ENCODE measurements at places on chromosomes 1 and 21.
A peak's percentile ranks its signal among the peaks of the same experiment; 100 is the strongest.

DNA sequence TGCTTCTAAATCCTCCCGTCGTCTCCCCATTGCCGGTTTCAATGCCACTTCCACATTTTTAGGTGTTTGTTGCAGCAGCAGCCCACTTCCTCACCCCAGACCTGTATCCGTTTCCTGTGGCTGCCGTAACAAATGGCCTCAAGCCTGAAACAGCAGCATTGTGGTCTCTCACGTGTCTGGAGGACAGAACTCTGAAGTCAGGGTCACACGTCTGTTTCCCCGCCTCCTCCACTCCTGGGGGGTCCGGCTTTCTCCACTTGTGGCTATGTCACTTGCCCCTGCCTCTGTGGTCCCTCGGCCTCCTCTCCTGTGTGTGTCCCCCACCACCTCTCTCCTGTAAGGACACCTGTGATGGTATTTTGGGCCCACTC, 21.8 kb downstream of the TRPM2 start:
- DNase-seq, result no peak

GRCh38 chr21:43278766-43279577, 110.2 kb downstream of the CRYAA start:
- no peak for DNase-seq

GRCh38 chr1:15029036-15029435, 124.5 kb upstream of the TMEM51 start:
- DNase-seq, result no peak

GRCh38 chr1:43750083-43750482, 42.7 kb downstream of the ST3GAL3 start:
- no peak for DNase-seq

- no peak for DNase-seq
Measured at GRCh38 chr1:15961492-15961891, 14.4 kb downstream of the ZBTB17 start.

GRCh38 chr1:112794654-112795239, 79.6 kb upstream of the PPM1J start:
- no peak for DNase-seq

DNA sequence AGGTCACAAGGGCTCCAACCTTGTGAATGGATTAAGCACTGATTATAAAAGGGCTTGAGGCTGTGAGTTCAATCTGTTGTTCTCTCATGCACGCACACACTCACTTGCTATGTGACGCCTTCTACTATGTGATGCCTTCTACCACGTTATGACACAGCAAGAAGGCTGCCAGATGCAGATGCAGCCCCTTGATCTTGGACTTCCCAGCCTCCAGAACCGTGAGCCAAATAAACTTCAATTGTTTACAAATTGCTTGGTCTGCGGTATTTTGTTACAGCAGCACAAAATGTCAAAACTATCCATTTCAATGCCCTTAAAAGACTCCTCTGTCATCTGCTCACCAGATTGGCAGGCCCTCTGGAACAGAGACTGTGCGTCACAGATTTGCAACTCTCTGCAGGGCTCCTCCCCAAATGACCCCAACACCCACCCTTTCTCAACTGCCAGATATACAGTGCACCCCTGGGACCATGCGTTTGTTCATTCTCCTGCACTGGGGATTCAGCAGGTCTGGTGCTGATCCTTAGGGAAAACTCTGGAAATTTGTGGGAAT, 47.8 kb upstream of the KANK4 start:
- DNase-seq, result no peak

GRCh38 chr1:65425697-65426096, 5.2 kb downstream of the LEPR start:
- DNase-seq, result no peak

DNA sequence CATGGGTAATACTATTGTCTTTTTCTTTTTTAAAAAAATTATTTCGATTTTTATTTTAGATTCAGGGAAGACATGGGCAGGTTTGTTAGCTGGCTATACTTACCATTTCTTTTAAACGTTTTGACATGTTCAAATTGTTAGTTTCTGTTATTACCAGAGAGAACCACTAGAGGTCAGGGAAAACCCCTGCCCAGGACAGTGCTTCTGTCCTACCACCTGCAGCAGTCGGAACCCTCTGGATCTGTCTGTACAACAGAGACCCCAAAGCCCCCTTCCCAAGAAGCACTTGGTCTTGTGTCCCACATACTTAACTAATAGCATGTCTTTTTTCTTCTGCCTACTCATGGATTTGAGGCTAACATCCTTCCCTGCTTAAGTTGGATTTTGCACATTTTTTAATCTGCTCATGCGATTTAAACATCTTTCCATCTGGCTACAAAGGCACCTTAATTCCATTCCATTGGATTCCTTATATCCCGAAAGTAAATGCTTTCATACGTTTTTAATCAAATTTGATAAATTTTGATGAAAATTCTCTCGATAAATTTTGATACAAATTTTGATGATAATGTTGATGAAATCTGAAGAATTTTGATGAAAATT, 10.0 kb upstream of the C1orf115 start:
- DNase-seq, result no peak

- no peak for DNase-seq
Measured at GRCh38 chr1:219184337-219184736, 10.7 kb downstream of the LYPLAL1 start.

GRCh38 chr1:154571964-154572288, 4.3 kb downstream of the CHRNB2 start:
- DNase-seq, result no peak

- DNase-seq, result no peak
Measured at GRCh38 chr21:29201186-29201585, 70.7 kb downstream of the MAP3K7CL start.

DNA sequence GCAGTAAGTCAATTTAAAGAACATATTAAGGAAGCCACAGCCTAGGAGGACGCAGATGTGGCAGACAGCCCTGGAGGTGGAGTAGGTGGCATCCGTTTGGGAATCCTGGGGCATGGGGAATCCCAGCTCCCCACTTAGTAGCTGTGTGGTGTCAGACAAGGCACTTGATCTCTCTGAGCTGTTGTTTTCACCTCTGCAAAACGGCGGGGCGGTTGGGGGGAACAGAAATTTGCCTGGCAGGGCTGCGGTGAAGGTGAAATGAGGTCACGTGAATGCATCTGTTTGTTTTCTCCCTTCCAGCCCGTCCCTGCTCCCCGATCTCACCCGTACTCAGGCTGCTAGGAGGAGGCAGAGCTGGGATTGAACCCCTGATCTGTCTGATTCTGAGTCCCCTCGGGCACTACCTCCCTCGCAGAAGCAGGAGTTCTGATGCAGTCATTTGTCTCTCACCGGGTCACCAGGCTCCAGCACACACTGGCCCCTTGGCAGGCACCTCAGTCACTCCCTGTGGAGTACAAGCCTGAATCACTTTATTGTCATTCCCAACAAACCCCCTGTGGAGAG, 2.2 kb upstream of the LAPTM5 start:
- no peak for DNase-seq

DNA sequence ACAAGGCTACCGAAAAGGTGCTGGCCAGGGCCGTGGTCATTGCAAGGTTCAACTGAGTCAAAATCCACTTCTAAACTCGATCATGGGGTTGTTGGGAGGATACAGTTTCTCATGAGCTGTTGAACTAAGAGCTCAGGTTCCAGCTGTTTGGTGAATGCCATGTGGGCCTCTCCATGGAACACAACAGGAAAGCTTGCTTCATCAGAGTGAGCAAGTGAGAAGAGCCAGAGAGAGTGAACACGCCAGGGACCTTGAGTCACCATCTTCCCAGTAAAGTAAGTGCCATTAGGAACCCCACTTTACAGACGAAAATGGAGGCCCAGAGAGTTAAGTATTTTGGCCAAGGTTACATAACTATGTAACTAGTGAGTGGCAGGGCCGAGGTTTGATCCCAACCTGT, 475.1 kb upstream of the VAMP3 start:
- no peak for DNase-seq

DNA sequence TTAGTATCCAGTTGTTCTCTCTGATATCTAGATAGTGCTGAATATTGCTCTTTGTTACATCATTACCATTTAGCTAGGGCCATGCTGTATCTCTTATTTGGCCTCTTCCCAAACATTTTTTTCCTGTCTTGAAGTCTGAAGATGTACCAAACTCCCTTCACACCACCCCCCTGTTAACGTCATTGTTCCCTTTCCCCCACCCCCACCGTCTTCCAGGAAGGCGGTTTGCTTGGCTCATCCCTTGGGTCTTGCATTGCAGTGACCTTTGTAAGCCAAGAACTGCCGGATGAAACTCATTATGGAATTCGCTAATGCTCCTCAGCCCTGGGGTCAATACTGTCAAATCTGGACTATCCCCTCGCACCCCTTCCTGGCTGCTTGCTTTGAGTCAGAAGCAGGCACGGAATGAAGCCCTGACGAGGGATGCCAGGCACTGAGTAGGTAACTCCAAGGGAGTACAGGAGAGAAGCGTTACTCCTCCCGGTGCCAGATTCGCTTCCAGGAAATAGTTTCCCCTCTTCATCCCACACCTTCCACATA, 283.1 kb downstream of the TM2D1 start:
- no peak for DNase-seq

DNA sequence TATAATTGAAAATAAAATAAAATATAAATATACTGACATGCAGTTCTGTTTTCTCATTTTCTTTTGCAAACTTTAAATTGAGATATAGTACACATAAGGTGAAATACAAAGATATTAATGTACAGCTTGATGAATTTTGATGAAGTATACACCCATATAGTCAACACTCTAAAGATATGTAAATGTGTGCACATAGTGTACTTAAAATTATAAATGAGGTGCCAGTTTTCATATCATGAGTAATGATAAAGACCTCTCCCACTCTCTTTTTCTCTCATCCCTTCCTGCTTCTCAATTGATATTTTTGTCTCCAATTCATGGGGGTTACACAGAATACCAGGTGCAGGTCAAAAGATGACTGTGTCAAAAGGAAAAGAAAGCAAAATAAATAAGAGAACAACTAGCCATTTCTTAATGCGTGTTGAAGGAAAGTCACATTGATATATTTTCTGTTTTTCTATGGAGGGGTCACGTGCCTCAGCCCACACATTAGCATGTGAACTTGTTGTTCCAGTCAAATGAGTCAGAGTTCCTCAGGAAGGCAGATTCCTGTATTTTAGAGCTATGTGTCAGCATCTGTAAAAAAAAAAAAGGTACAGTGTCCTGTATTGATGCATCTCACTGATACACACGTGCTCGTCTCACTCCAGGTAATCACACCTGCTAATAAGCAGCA, 64.3 kb upstream of the HOOK1 start:
- peak; percentile 67 for DNase-seq

GRCh38 chr1:200179781-200180160, 152.3 kb downstream of the NR5A2 start:
- DNase-seq, result no peak

GRCh38 chr1:25033828-25034705, 104.0 kb upstream of the RUNX3 start:
- DNase-seq, result no peak

GRCh38 chr1:204390751-204391466, 20.7 kb downstream of the PPP1R15B start:
- DNase-seq, result no peak

- DNase-seq, result no peak
Measured at GRCh38 chr1:118481126-118481525, 296.1 kb upstream of the SPAG17 start.

DNA sequence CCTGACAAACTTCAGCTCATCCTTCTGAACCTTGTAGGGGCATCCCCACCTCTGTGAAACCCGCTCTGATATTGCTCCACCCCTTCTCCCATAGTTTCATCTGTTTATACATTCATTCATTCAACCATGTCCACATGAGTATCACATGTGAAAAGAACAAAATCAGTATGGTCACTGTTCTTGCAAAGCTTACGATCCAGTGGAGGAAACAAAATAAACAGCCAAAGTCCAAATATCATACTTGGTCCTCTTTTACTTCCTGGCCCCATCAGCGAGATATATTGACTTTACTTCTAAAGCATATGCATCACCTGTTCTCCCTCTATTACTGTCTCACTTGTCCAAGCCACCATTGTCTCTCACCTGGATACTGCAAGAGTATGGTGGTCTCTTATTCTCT, 35.6 kb downstream of the C8A start:
- no peak for DNase-seq

DNA sequence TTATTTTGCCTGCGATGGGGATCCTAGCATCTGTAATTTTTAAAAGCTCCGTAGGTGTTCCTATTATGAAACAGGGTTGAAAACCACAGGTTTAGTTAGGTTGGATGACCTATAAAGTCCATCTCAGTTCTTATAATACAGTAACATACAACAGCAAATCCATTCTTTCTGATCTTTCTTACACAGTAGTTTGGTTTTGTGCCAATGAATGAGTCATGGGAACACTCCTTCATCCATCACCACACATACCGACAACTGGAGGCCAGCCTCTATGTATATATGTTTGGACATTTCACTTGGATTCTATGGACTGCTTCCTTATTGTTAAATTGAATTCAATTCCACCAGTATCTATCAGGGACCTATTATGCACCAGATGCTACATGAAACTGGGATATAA, 118.4 kb upstream of the L1TD1 start:
- DNase-seq, result no peak

DNA sequence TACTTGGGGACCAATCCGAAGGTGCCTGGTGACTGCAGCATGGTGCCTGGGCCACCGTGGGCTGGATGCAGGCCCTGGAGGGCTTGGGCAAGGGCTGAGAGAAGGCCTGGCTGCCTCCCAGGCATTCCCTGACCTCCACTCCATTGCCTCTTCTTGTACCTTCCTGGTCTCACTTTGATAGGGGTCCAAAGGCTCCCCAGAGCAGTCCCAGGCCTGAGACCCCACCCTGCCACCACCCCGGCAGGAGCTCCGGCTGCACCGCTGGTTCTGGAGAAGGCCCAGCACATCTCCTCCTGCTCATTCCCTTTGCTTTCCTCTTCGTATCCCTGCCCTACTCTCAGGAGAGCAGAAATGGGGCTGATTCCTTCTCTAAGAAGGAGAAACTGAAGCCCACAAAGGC, 133.3 kb upstream of the IPO9 start:
- DNase-seq, result no peak

GRCh38 chr1:113991467-113991997, 12.3 kb downstream of the OLFML3 start:
- no peak for DNase-seq

DNA sequence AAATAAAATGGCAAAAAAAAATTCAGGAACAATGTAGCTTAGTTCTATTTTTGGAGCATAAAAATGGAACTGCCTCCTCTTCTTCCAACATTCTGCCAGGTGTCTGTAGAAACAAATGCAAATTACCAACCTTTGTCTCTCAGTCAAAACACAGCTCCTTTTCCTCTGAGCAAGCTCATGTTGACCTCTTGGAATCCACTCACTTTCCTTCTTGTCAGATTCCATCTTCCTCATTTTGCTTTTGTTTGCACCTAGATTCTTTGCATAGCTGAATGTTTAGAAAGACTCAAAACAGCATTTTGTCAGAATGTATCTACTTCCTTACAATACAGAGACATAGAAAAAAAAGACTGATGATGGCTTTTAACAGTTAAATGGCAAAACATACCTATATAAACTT, 178.2 kb downstream of the ADGRL2 start:
- DNase-seq, result no peak
